EH (cell line): ENCODE measurements at places on chromosomes 2 and 18.

- peak; percentile 60 for DNase-seq
These were observed 45.4 kb downstream of the MCFD2 start for GRCh38 chr2:46870051-46870839.

- no peak for DNase-seq
These were observed 624 bp downstream of the METTL8 start for GRCh38 chr2:171432969-171433762.

GRCh38 chr2:229900012-229900411, 21.8 kb downstream of the TRIP12 start:
- DNase-seq, result no peak

GRCh38 chr2:73832930-73833329, 4.2 kb downstream of the STAMBP start:
- DNase-seq, result peak; percentile 48

GRCh38 chr2:58520903-58521302, 279.8 kb upstream of the FANCL start:
- no peak for DNase-seq

DNA sequence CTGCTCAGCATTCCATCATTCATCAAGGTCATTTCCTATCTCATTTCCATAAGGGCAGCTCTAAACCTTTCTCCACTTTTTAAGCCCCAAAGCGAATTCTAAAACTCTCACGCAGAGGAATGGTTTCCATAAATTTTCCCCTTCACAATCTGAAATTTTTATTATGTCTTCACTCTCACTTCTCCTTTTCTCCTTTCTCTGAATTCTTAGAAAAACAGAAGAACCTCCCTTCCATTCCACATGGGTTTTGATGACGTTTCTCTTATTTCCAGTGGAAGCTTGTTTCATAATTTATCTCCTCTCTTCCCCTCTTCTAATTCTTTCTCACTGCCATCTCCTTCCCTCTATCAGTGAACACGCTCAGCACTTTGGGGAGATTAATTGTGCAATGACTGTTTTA, 97.3 kb downstream of the SPATS2L start:
- no peak for DNase-seq
